ENCODE measurements at places on chromosomes 1 and 21.

- DNase-seq = no peak
Observed at GRCh38 chr1:1960480-1961196, 41.6 kb upstream of the TMEM52 start.

DNA sequence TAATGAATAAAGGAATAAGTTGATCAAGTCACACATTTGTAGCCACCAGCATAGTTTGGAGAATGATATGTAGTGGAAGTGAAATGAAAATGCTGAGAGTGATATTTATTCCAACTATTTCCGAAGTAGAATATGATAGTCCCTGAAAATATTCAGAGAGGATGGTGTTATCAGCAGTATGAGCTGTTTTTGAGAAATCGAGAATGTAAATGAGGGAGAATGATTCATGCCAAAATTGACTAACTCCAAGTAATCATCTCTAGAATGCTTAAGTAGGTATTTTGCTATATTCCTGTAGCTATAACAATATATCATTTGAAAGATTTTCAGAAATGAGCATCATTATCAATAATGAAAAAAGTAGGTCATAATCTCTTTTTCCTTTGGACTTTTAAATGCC lies 178.9 kb downstream of the PDE4B start:
- no peak for DNase-seq

DNA sequence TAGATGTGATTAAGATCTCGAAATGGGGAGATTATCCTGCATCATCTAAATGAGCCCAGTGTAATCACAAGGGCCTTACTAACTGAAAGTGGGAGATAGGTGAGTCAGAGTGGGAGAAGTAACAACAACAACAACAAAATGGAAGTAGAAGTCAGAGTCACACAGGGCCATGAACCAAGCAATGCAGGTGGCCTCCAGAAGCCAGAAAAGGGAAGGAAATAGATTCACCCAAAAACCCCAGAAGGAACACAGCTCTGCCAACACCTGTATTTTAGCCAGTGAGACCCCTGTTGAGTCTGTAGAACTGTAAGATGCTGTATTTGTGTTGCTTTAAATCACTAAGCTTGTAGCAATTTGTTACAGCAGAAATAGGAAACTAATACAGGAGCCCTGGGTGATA lies 4.1 kb downstream of the TAGLN2 start:
- no peak for DNase-seq

DNA sequence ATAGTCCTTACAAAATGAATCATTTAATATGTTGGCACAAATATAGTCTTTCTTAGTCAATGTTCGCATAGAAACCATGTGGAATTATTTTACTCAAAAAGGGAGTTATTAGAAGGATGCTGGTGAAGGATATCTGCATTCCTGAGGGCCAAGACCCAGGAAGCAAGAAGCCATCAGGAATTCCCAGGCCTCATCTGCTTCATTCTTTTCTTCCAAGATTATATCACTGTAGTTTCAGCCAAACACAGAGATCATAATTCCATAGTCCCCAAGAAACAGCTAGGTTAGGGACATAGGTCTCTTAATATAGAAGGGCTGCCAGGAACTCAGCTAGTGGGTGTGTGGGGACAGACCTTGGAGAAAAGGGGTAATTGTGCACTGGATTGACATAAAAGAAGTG lies 28.6 kb upstream of the DISC1 start:
- no peak for DNase-seq

- no peak for DNase-seq
Observed at GRCh38 chr1:17250601-17251000, 1.7 kb downstream of the PADI3 start.

DNA sequence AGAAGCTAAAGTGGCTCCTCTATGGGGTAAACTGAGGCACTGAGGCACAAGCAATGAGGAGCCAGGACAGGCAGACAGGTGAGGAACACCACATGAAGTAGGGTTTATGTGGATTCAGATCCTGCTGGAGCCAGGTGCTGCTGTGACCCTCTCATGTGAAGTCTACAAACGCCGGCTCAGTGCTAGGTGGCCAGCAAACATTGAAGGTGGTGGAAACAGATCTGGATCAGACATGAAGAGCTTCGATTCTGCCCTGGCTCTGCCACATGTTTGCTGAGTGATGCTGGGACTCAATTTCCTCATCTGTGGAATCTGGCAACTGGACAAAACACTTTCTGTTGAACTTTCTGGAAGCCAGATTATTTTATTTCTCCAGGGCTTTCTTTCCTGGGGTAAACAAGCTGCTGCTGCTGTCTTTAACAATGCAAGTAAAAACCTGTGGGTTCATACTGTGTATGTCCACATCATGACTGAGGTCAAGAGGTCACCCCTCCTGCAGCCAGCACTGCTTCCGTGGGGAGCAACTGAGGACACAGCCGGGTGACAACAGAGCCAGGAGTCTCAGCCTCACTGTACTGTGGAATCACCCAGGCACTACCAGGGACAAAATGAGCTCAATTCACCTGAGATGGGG lies 33.3 kb downstream of the HMGB4 start:
- no peak for DNase-seq

DNA sequence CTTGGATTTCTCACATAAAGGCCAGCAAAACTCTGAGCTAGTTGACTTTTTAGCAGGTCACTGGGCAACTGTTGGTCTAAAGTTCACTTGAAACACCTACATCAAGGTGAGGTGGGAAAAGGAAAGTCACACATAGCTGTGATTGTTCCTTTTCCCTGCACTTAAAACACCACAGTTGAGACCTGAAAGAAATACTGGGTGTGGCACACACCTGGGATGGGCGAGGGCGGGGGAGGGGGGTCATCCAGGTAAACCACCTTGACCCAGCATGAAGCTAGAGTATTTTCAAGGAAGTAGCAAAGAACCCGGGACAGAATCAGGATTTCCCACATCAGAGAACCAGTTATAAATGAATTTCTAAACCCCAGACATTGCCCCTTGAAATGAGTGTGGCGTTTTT lies 26.4 kb downstream of the ZNF697 start:
- DNase-seq = no peak

DNA sequence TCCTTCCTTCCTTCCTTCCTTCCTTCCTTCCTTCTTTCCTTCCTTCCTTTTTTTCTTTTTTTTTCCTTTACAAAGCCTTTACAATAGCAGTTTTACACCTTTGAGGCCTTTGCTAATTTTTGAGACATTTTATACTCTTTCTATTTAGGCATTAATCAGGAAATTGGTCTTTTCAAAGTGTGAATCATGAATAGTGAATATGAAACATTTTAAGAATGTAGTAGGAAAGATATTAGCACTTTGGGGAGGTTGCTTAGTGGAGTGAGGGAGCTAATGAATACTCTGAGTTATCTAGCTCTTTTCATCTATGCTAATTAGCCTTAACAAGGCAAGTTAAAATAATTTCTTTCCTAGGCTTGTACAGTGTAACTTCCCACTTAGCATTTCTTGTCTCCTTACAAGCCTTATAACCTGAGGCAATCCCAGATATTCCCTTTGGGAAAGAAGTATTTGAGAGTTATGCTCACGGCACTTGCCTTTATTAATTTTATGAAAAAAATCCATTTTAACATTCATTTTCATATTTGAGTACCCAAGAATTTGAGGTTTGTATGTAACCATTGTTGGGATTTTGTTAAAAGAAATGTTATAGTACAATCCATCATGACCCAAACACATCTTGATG lies 122.6 kb downstream of the NTNG1 start:
- no peak for DNase-seq

DNA sequence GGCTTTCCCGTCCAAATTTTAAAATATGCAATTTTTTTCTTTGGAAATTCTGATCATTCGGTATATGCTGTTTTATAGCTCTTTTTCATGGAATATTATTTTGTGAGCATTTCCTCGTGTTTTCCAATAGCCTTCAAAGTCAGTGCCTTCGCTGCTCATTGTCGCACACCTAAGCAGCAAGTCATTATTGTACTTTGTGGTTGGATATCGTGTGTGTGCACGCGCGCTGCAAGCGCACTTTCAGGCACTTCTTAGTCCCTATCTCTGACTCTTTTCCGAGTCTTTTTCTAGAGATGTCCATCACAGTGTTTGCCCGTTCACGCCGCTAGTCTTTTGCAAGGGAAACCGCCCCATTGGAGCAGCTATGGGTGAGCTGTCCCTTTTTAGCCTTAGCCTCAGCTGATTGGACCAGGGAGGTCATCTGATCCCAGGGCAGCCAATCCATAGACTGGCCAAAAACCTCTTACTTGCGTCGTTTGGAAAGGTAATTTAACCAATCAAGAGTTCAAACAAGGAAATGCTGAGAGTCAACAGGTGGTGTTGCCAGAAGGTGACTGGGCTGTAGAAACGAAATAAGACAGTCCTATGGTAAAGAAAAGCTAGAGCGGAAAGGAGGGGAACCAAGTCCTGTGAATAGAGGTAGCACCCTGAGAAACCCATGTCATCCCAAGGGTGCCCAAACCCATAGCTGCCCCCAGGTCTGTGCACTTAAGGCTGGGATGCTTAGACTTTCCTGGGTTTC lies 710 bp upstream of the HYI start:
- peak; percentile 96 for DNase-seq

DNA sequence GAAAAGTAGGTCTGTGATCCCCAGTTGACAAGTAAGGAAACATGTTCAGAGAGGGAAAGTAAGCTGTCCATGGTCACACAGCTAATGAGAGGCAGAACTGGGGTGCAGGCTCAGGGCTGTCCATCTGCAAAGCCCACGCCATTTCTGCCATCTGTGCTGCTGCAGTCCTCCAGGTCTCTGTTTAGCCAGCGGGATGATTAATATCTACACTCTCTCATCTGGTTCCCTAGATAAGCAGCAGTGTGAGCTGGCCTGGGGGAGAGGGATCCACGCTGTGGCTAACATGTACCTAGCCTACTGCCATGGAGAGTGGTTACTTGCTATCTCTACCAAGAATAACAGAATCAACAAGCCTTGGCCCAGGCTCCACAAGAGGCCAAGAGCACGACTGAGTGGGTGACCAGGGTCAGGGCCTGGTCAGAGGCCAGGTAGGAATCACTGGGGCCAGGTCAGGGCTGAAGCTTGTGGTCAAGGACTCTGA lies 75.2 kb downstream of the TRABD2B start:
- DNase-seq = no peak

GRCh38 chr1:28087614-28088167 lies 719 bp downstream of the EYA3 start:
- DNase-seq = no peak

DNA sequence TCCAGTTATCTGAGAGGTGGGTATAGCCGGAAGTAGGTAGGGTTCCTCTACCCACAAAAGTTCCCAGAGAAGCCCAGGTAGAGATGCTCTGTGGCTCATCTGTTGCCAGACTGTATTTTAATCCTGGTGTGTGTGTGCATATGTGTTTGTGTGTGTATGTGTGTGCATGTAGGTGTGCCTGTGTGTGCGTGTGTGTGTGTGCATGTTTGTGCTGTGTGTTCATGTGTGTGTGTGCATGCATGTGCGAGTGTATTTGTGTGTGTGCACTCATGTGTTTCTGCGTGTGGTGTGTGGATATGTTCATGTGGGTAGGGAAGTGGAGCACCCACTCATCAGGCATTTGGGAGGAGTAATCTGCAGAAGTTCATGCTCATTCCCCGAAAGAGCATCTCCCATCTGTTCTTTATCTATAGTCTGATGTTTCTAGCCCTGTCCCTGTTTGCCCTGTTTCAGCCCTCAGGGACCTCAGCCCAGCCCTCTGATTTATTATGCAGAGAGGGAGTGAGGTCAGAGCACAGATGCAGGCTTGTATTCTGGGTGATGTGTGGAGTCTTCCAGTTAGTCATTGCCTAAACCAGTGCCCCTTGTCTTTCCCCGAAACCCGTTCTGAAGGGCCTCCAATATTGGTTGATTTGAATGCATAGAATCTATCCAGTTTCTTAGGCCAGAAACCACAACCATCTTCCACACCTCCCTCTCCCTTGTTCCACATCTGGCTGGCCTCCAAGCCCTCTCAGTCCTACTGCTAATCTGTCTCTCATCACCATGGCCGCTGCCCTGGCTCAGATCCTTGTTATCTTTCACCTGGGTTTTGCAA lies 69.1 kb downstream of the DISC1 start:
- no peak for DNase-seq

DNA sequence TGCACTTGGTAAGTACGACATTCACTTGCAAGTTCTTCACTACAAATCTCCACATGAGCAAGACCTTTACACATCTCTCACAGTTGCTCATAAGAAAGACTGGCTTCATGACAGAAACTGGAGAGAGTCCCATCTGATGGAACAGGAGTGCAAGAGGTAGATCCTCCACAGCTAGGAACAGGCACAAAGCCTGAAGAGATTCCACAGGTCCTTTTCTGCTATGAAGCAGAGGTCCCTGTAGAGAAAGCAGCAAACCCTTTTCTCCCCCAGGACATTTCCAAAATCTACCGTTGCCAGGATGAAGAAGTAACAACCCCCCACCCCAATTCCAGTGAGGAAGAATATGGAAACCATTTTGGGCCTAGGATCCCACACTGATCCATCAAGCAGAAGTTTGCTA lies 47.3 kb downstream of the EIF4G3 start:
- no peak for DNase-seq

GRCh38 chr1:202016022-202016810 lies 5.8 kb downstream of the ELF3 start:
- DNase-seq = no peak

GRCh38 chr1:71273334-71273733 lies 192.5 kb upstream of the ZRANB2 start:
- DNase-seq = no peak

- DNase-seq = no peak
Observed at GRCh38 chr1:61490924-61491323, 234.0 kb downstream of the TM2D1 start.

GRCh38 chr1:243917177-243917862 lies 67.3 kb upstream of the AKT3 start:
- DNase-seq = peak; percentile 62

GRCh38 chr1:234645474-234645953 lies 35.5 kb upstream of the IRF2BP2 start:
- no peak for DNase-seq

DNA sequence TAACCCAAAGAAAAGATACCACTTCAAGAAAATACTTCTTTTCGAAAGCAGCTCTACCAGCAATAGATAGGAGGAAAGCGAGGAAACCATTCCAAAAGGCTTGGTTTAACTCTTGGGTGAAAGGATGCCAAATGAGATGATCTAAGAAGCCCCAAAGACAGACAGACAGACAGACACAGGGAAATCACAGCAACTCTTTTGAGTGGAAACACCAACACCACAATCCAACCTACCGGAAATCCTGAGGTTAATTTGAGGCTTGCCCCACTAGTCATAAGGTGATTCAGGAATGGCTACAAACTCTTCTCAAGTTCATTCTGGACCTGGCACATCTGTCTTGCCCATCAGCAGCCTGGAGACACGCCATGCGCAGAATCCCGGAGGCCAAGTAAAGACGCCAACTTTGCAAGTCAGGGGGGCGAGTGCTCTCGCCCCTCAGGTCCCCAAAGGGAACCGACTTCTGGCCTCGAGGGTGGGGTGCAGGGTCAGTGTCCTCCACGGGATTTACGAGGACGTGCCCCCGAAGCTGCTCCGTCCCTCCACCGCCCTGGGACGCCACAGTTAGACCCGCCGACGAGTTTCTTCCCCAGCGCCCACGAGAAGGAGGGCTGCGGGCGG lies 778 bp downstream of the EVI5 start:
- peak; percentile 31 for DNase-seq

- no peak for DNase-seq
Observed at GRCh38 chr1:88700425-88701013, 16.4 kb downstream of the PKN2 start.

All from H9 (cell line).